ENCODE measurements at places on chromosomes 7 and 10. TPM values are rescaled to one million over a fixed set of nuclear protein-coding genes. Genes with fewer than 3 reads are reported as not detected.

GRCh38 chr7:26584987-26585665 is 279.3 kb downstream of the SKAP2 start:
- peak; percentile 28 for DNase-seq

SCIN gene
- 117 TPM for polyA plus RNA-seq

HOXA10 gene
- polyA plus RNA-seq = 162 TPM

P4HA1 gene
- polyA plus RNA-seq = 98.0 TPM

GRCh38 chr7:140512317-140513000 is 33.2 kb upstream of the MKRN1 start:
- DNase-seq = no peak

- DNase-seq = peak; percentile 61
These were observed at the start of gene THSD7A for GRCh38 chr7:11831736-11832495. Gene THSD7A (minus strand): TSS chr7:11832198. CDS start chr7:11831946, 252 bp downstream.

SCART1 gene
- polyA plus RNA-seq = 1.1 TPM

LRRTM3 gene
- 4.2 TPM for polyA plus RNA-seq

GRCh38 chr7:110130669-110131068 is 960.3 kb upstream of the LRRN3 start:
- no peak for DNase-seq

NEUROG3 gene
- polyA plus RNA-seq = not detected

GRCh38 chr10:43970018-43970698 is 321.5 kb upstream of the ZNF32 start:
- DNase-seq = no peak

- DNase-seq = no peak
These were observed 4.0 kb upstream of the ADAP1 start for GRCh38 chr7:958221-959200.

FZD8 gene
- polyA plus RNA-seq = 16.4 TPM

MINDY3 gene
- 51.9 TPM for polyA plus RNA-seq

GRCh38 chr7:39293056-39293823 is 273.0 kb upstream of the YAE1 start:
- DNase-seq = no peak

- DNase-seq = no peak
These were observed 27.2 kb downstream of the CDH23 start for GRCh38 chr10:71423901-71424300.

- DNase-seq = no peak
These were observed 57.3 kb upstream of the TES start for GRCh38 chr7:116153050-116153449.

GRCh38 chr10:10489805-10490571 is 527.7 kb upstream of the CELF2 start:
- DNase-seq = no peak

MYO1G gene
- polyA plus RNA-seq = 0.44 TPM

Measured in right renal pelvis (tissue), 4 donors.